T-helper 17 cell (primary cell): ENCODE measurements at places on chromosomes 6 and 20.

GRCh38 chr20:3502878-3503277, 32.1 kb downstream of the ATRN start:
- DNase-seq: no peak

DNA sequence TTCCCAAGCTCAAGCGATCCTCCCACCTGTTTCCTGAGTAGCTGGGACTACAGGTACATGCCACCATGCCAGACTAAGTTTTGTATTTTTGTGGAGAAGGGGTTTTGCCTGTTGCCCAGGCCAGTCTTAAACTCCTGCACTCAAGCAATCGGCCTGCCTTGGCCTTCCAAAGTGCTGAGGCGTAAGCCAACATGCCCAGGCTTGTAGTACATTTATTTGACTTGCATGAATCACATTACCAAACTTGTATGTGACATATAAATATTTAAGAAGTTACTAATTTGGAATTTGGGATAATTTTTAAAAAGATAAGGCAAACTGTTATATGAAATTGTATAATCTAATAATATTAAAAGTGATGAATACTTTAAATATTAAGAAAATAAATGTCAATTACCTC, 157.6 kb downstream of the MCHR2 start:
- no peak for DNase-seq

GRCh38 chr6:75204217-75204958, 1.5 kb downstream of the COL12A1 start:
- no peak for DNase-seq

DNA sequence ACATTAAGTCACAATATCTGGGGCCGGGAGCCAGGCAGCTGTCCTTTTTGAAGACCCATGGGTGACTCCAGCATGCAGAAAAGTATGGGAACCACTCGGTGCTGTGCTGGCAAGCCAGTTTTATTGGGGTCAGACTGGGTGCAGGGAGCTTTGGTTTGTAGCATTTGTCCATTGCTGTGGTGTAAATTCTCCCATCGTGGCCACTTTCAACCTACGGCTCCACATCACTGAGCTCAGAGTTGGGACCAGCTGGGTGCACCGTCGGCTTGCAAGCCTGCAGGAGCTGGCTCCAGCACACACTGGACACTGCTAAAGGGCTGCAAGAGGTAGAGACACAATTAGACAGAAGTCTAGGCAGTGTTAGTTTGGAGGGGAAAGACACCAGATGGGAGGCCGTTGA, 66.9 kb downstream of the SYNJ2 start:
- no peak for DNase-seq

- no peak for DNase-seq
These were observed 811.0 kb upstream of the GJE1 start for GRCh38 chr6:141321493-141322347.

DNA sequence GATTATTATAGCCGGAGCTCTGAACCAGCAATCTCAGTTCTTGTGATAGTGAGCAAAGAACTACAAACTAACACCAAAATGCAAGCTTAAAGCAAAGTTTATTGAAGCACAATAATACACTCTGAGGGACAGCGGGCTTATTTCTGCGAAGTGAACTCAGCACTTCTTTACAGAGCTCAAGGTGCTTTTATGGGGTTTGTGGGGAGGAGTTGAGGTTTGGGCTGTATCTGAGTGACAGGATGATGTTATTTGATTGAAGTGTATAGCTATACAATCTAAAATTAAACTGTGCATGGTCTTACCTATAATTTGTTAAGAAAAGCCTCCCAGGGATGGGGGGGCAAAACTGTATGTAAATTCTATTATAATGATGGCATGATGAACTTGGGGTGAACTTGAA, 1.0 kb upstream of the HFE start:
- no peak for DNase-seq

DNA sequence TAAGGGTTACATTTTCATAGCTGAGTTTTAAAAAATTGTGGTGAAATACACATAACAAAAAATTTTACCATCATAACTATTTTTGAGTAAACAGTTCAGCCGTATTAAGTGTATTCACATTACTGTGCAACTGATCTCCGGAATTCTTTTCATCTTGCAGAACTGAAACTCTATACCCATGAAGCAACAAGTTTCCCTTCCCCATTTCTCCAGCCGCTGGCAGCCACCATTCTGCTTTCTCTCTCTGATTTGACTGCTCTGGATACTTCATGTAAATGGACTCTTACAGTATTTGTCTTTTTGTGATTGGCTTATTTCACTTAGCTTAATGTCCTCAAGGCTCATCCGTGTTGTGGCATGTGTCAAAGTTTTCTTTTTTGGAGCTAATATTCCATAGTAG, 341.6 kb downstream of the QKI start:
- no peak for DNase-seq

DNA sequence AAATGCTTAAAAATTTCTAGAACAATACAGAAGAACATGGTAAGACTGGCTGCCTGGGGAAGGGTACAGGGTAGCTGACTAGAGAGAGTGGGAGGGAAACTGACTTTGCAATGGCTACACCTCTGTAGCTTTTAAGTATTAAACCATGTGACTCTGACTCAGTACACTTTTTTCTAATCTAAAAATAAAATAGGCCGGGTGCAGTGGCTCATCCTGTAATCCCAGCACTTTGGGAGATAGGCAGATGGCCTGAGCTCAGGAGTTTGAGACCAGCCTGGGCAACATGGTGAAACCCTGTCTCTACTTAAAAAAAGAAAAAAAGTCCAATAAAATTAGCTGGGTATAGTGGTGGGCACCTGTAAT, 18.5 kb downstream of the ATP9A start:
- no peak for DNase-seq

DNA sequence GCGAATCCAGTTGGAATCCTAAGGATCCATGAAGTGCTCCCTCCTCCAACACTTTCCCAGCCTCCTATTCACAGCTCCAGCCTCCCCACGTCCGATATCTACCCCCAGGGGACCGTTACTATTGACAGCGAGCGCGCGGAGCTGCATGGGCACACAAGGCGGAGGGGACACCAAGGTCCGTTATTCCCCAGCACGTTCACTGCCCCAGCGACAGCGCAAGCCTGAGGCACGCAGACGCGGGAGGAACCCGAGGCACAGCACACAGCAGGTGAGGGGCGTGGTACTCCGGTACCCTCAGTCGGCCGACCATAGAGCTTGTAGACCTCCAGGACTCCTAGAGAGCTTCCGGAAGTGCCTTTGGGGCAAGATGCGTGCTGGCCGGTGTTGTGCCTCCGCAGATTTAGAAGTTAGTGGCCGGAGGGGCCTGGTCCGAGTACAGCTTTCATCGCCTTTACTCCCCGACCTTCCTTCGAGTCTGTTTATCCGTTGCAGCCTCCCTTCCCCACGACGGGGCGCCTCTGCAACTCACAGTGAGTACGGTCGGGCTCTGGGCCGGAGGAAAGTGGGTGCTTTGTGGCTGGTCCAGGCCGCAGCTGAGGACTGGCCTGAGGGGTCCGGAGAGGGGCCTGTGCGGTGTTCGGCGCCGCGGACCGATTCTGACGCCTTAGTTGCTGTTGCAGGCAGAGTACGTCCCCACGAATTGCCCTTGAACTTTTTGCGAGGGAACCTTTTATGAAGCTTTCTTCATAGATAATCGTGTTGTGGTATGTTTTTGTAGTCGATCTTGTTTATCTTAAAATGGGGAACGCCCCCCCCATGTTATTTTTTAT, at the start of gene ZKSCAN8:
TSS of gene ZKSCAN8 (plus strand) at position 384 of the 830 bp plus-strand sequence. CDS start 6,525 bp downstream, outside the sequence.
- peak; percentile 65 for DNase-seq

DNA sequence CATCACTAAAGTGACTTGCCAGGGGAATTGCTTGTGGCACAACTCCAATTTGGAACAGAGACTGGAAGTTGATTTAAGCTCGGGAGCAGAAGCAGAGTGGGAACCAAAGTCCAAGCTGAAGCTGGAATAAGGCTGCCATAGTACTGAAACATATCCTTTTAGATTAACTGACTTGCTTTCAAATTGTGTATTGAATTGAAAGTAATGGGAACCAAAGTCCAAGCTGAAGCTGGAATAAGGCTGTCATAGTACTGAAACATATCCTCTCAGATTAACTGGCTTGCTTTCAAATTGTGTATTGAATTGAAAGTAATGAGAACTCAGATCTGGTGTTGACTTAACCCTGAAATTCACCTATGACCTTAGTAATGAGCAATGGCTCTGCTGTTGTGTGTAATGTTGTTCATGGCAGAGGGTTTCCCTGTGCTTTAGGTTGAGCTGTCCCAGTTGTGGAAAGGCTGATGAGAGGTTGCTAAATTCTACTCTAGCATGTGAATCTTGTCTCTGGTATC, 40.2 kb downstream of the CENPW start:
- DNase-seq: no peak

DNA sequence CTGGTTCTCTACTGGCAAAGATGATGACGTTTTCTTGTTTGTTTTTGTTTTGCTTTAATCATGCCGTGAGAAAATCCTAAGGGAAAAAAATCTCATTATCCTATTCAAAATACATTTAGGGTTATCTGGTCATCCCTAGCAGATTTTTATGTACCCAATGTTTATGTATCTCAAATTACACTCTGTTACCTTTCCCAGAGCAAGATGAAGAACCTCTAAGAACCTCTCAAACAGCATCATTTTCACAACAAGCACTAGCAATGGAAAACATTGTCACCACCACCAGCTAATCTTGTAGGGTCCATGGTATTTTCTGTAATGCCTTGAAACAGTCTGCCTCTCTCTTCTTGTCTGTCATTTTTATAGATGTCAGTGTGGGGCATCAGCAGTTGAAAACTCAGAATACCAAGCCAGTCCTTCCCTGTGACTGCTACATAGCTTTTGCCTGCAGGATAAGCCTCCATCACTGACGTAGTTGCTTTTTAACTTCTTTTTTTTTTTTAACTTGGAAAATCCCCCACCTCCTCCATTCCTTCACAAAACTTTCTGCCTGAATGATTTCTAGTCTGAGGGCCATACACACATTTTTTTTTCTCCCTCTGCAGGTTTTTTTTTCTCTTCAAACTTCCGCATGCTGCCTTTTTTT, 2.4 kb upstream of the SNAP25 start:
- DNase-seq: no peak

DNA sequence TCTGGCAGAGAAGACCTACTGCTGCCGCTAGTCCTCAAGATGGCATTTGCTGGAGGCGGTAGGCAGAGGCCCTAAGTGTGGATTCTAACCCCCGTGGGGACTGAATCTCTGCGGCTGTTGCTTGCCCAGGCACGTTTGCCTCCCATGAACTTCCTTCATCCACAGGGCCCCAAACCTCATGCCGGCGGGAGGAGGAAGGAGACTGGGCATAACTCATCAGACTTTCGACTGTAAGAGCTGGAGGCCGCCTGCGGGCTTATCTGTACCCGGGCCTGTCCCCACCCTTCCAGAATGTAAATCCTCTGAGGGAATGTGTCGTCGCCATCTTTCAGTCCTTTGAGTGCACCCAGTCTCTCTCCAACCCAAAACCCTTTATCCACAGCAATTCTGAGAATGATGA, 990 bp downstream of the ZFP57 start:
- no peak for DNase-seq

- no peak for DNase-seq
These were observed 122.8 kb upstream of the COL21A1 start for GRCh38 chr6:56370127-56370540.

DNA sequence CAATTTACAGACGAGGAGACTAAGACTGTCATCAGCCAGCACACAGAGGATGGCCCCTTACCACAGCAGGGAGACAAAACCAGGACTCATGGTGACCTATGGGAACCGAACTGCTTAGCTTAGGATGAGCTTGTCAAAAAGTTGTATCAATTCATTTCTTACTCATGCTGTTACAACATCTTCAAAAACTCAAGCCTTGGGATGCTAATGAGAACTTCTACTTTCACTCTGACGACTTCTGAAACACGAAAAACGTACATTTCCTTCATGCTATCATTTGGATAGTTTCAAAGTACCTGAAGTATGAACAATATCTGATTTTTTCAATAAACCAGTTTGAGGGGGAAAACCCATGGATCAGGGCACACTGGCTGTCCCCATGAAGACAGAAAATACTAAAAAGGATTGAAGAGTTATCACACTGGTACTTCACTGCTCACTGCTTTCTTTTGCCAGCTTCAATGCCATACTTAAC, 31.9 kb downstream of the HIVEP2 start:
- no peak for DNase-seq

DNA sequence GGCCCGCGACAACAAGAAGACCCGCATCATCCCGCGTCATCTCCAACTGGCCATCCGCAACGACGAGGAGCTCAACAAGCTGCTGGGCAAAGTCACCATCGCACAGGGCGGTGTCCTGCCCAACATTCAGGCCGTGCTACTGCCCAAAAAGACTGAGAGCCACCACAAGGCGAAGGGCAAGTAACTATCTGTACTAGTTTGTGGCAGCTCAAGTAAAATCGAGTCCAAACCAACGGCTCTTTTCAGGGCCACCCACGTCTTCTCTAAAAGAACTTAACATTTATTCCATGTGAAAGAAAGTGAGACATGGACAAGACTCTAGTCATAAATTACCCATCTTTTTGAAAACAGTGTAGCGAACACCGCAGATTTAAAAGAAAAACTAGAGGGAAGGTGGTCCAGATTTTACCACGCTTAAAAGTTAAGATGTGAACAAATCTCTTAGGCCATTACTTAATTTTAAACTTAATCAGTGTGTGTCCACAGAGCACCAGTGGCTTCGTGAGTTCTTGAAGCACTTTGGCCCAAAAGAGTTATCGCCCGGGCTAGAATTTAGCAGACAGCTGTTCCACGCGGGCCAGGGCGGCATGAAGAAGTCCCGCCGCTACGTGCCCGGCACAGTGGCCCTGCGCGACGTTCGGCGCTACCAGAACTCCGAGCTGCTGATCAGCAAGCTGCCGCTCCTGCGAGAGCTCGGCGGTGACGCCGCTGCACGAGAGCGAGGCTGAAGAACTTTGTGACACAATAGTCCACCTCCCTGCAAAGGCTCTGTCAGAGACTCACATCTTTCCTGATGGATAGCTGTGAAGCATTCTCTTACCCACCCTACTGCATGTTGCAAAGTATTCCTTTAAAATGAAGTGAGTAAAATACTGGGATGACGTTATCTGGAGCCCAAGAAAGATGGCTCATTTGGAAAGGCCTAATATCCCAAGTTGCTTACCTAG, 113.9 kb upstream of the PRSS16 start:
- peak; percentile 43 for DNase-seq

GRCh38 chr6:20404641-20405032, 3.0 kb downstream of the E2F3 start:
- peak; percentile 53 for DNase-seq
